ENCODE measurements at places on chromosomes 5 and 9. TPM values are rescaled to one million over a fixed set of nuclear protein-coding genes. Genes with fewer than 3 reads are reported as not detected.

RNF180 gene
- 4.6 TPM for total RNA-seq

FBN2 gene
- 88.3 TPM for total RNA-seq

PCSK5 gene
- total RNA-seq = 24.5 TPM

SPARC gene
- 3,092 TPM for total RNA-seq

PCDHB9 gene
- total RNA-seq = 0.89 TPM

C5orf24 gene
- 42.8 TPM for total RNA-seq

SUSD3 gene
- total RNA-seq = 3.0 TPM

PCDHB14 gene
- total RNA-seq = 3.8 TPM

GRCh38 chr9:96245399-96245798, 56.6 kb downstream of the HSD17B3 start:
- DNase-seq = no peak

GRCh38 chr5:147750065-147750464, 32.5 kb downstream of the JAKMIP2 start:
- no peak for DNase-seq

DNA sequence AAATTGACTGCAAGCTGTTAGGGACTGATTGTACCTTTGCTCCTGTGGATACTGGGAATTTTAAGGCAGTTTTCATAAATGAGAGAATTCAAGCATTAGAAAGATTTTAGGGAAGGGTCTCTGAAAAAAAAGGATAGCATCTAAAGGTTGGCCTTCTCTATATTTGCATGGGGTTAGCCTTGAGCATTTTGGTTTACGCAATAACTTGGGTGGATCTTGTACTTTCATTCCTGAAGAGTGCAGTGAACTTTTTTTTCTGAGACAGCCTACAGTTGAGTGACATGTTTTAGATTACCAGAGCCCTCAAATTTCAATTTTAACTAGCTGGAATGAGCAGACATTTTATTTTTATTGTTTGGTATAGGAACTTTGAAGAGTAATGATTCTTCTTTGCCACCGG, 91.6 kb upstream of the NR3C1 start:
- no peak for DNase-seq

GRCh38 chr5:170306381-170306831, 8.8 kb upstream of the LCP2 start:
- no peak for DNase-seq

DNA sequence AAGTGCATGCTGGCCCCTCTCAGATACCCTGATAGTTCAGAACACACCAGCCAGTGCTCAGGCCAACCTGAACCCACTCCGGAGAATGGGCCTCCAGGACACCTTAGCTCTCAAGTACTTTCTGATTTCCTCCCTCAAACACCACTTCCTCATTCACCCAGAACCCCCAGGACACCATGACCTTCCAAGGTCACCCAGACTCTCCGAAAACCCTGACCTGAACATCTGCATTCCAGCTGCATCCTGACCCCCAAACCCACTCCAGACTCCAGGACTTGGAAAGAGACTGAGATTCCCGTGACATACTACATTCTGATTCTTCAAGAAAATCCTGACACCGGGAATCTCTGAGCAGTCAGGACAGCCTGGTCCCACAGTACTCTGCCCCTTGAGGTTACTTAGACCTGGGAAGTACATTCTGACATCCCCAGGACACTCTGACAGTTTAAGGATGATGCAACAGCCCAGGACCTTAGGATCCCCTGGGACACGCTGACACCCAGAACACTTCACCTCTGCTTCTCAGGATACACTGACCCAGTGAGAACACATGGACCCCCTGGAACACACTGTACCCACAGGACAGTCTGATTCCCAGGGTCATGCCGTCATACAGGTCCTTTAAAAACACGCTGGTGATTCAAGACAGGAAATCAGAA, 747 bp upstream of the PROP1 start:
- no peak for DNase-seq

DNA sequence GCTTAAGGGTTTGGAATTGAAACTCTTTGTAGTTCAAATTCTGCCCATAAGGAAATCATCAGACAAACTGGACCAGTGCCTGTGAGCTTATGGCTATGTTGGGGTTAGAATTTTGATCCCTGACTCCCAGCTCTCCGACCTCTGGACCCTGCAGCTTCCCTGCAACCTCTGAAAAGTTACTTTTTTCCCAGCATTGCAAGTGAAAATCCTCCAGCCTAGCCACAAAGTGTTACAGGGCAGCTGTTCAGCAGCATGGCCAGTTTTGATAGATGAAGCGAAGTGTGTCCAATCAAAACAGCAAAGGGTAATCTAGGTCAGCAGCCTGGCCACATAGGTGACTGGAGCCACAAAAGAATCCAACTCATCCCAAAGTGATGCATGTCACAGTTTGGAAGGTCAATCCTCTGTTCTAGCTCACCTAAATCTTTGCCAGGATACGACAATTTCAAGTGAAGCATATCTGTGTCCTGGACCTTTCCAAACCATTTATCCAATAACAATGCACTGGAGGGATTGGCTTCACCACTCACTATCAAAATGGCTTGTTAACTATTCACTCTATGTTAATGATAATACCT, 4.7 kb upstream of the CPEB4 start:
- DNase-seq = no peak

DNA sequence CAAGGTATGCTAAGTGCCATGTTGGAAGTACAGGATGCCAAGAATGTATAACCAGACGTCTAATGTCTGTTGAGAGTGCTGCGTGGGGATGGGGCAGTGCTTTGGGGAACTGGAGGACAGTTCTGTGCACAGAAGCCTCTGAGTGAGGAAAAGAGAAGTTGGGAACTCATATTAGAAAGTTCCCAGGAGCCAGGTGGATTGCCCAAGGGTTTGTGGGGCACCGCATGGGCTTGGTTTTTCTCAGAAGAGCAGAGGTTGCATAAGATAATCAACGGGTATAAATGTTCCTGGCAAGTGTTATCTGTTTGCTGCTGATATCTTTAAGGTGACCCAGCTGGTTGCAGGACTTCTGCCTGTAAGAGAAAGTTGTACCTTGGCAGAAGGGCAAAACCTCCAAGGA, 13.1 kb downstream of the HRH2 start:
- DNase-seq = no peak

DNA sequence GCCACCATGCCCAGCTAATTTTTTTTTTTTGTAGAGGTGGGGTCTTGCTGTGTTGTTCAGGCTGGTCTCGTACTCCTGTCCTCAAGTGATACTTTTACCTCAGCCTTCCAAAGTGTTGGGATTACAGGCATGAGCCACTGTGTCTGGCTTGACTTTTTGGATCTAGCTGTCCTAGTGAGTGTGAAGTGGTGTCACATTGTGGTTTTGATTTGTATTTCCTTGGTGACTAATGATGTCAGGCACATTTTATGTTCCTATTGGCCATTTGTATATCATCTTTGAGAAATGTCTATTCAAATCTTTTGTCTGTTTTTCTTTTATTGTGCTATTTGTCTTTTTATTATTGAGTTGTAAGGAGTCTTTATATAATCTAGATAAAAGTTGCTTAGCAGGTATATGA, 53.5 kb upstream of the MCCC2 start:
- no peak for DNase-seq

GRCh38 chr9:4070266-4070665, 229.6 kb downstream of the GLIS3 start:
- DNase-seq = no peak

GRCh38 chr9:78620303-78620702, 323.4 kb downstream of the PSAT1 start:
- no peak for DNase-seq

DNA sequence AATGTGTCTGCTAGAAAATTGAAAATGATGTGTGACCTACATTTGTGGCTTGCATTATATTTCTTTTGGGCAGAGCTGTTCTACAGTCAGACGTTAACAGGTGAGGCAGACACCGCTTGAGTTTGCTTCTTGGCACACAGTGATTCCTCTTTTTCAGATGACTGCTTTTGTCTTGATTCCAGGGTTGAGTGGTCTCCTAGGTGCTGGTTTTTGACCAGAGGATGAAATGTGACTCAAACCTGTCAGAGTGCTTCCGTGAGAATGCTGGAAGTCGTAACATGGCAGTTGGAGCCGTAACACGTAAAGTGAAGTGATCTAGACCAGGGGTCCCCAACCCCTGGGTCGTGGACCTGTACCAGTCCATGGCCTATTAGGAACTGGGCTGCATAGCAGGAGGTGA, 28.3 kb upstream of the NDFIP1 start:
- no peak for DNase-seq

GRCh38 chr5:134136221-134136631, 21.7 kb downstream of the TCF7 start:
- DNase-seq = no peak

DNA sequence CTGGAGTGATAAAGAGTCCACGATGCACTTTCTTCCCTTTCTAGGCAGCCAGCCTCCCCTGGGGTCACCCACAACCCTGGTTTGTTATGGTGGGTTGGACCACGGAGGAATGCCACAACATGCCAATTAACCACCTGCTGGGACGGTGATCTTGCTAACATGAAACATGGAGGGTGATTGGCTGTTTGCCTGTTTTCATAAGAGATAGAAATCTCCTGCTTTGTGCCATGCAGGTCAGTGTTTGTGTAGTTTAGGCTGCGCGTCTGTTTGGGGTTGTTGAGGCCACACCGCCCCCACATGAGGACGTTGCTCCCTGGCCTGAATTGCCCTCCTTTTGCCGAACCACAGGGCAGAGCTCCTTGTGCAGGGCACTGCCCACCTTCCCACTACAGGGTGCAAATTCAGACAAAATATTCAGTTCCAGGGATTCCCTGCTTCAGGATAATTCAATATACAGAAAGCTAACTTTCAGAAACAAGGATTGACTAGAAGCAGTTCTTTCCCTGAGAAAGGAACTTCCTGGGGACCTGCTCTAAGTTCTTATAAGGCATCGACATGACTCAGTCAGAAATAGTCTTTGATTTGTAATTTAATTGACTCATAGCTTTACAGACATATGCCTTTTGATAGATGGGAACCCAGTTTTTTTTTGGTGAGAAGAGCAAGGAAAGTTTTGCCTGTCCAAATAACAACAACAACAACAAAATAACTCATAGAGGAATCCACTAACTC, 427.6 kb downstream of the GADD45G start:
- no peak for DNase-seq

DNA sequence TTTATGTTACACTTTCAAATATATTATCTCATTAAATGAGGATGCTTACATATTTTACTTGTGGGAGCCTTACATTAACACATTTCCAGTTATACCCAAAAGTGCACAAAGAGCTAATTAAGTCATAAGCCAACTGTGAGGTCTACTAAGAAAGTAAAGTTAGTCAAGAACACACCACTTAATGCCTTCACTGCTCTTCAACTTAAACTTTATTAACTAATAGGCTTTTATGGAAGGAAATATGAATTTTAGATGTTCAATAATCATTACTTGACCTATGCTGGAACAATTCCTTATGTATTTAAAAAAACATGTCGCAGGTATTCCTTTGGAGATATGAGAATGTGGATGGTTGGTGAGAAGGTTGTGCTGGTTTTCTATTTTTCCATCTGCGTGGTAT, 3.4 kb downstream of the ST8SIA4 start:
- no peak for DNase-seq

DNA sequence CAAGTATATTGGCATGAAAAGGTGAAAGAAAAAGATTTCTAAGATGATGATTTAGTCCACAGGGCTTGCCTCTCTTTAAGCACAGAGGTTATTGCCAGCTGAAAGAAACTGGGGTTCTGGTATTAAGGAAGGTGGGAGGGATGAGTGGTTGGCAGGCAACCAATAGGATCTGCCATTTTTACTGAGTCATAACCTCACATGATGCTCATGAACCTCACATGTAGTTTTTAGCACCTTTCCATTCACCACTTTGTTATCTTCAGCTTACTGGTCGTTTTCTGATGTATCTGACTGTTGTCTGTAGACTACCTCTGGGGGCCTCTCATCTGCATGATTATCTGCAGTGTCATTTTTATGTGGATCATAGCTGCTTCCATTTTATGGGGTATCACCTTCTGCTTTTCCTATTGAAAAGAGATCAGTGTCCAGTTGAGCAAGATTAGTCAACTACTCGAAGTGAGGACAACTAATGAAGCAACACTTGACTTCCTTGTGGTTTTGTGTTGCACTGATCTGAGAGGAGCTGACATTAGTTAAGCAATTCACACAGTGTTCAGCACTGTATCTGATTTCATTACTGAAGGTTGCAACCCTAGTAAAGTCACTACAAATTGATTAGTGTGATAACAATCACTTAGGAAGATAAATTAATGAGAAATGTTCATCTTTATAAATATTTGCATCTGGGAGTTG, 186.3 kb downstream of the SGCD start:
- no peak for DNase-seq

DNA sequence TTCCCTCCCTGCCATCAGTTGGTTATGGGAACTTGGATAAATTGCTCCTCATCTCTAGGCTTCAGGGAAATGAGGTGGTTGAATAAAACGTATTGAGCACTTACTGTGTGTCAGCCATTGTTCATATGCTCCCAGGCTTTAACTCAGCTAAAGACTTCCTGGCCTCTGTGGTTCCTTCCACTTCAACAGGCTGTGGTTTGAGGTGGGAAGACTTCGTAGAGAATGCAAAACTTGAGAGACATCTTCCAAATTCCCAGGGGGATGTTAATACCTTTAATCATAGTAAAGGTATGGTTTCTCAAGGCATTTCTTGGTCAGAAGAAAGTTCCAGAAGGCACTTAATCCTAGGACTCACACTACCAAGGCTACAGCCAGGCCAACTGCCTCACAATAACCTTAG, 1.5 kb upstream of the GPX3 start:
- DNase-seq = no peak

DNA sequence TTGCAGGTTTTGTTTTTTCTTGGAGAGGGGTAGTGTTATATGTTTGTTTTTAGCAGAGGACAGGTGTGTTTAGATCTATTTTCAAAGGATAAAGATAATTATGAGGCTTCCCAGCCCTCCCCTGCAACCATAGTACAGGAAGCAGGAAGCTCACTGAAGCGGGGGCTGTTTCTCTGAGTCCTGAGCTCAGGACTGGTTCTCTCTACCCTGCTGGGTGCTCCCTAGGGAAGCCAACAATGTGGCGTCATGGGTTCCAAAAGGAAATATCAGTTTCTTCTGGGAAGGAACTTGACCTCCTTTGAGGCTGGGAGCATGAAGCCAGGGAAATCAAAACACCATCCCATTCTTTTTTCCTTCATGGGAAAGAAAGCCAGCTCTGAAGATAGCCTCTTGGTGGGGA, 62.2 kb downstream of the RAD23B start:
- DNase-seq = no peak

DNA sequence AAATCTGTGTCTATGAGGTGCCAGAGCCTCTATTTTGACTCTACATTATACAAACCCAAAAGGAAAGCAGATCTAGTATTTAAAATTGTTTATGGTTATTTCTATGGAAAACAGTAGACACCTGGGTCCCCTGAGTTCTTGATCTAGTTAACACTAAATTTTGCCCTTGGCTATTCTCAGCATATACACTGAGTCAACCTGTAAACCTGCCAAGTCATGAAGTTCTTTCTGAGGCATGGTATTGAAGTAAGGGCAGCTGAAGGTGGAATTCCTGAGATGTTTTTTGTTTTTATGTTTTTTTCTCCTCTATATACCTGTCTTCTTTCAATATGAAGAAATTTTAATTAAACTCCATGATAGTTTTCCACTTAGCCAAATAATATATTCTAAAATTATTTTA, 120.2 kb downstream of the PDE4D start:
- DNase-seq = no peak

All from skin of body (tissue), 3 donors.